ENCODE measurements at places on chromosomes 7 and 10.

DNA sequence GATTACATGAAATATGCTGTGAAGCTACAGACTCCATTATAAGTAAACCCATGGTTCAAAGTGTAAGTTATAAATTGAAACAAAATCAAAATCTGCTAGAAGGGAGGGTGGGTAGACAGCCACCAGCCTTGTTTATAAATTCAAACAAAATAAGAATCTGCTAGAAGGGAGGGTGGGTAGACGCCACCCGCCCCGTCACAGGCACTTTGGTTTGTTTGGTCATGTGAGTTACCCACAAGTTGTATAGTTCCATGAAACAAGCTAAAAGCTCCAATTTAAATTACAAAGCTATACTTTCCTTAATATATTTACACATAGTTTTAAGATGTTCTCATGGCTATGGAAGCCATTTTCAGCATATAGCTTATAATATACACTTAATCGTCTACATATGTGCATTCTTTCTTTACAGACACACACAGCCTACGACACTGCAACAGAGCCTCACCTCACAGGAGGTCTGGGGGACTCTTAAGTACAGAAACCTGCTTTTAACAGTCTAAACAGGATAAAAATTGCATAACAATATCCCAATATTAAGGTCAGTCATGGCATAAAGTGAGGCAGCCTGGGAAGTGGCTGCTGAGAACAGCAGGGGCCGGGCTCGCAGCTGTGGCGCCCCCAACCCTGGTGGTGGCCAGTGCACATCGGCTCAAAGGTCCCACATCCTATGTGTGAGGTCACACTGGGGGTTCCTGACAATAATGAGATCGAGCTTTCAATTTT, 28.1 kb upstream of the NCAPG2 start:
- DNase-seq, result no peak

DNA sequence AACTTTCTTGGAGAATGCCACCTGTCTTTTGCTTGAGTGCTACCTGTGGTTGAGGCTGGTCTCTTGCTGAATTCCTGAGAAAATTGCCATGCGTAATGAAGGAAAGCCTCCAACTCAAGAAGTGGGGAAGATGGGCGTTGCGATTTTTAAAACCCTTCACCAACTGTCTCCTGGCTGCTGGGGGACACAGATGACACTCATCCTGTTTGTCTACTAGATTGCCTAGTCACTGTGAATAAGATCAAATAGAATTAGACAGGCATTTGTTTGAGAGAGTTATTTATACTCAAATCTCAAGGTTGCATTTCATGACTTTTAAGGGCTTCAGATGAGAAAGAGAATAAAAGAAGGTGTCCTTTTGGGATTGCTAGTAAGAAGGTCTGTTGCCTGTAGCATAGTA, 84.3 kb upstream of the MTPN start:
- no peak for DNase-seq

GRCh38 chr10:128173386-128173785, 47.2 kb upstream of the MKI67 start:
- no peak for DNase-seq

DNA sequence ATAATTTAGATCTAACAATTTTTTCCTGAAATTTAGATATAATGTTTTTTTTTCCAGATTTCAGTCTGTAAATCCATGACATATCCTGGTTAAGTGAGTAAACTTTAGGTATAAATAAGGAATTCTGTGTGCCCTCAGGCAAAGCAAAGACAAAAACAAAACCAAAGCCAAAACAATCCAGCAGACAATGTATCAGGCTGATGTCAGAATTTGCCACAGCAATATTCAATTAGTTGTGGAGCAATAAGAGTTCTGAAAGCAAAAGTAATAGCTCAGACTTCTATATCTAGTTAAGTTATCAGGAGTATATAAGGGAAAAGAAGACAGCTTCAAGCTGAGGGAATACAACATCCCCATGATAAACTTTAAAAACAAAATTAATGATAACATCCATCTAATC, 82.0 kb downstream of the MKX start:
- DNase-seq, result no peak

GRCh38 chr7:42100156-42100508, 136.9 kb downstream of the GLI3 start:
- no peak for DNase-seq

DNA sequence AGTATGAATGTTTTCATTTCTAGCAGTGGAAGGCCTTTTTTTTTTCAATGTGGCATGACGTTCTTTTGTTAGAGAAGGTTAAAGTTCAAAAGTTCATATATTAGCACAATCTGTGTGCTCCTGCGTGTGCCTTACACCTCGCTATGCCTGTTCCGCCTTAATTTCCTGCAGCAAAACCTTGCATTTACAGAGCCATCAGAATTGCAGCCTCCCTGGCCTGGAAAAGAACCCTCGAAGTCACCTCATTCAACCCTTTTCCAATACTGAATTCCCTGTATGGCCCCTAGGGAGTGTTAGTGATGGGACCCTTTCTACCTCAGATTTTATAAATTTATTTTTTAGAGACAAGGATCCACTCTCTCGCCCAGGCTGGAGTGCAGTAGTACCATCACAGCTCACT, 103.5 kb upstream of the ZNF438 start:
- no peak for DNase-seq

DNA sequence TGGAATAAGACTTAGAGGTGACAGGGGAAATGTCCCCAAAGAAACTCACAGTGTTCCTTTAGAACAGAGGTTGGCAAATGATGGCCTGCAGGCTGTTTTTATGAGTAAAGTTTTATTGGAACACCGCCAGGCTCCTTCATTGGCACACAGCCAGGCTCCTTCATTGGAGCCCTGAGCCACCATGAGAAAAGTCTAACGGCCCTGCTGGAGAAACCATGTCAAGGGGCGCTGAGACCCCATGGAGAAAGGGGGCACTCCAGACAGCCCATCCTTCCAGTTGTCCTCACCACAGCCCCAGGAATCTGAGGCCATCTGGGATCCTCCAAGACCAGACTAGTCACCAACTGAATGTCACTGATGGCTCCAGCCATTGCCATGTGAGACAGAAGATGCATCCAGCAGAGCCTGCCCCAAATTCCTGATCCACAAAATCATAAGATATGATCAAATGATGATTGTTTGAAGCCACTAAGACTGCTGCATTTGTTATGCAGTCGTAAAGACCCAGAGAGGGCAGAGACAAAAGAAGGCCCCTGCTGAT, 88.2 kb upstream of the GPR26 start:
- DNase-seq, result no peak

- DNase-seq, result no peak
Observed at GRCh38 chr10:28769091-28769604, 91.8 kb downstream of the BAMBI start.

DNA sequence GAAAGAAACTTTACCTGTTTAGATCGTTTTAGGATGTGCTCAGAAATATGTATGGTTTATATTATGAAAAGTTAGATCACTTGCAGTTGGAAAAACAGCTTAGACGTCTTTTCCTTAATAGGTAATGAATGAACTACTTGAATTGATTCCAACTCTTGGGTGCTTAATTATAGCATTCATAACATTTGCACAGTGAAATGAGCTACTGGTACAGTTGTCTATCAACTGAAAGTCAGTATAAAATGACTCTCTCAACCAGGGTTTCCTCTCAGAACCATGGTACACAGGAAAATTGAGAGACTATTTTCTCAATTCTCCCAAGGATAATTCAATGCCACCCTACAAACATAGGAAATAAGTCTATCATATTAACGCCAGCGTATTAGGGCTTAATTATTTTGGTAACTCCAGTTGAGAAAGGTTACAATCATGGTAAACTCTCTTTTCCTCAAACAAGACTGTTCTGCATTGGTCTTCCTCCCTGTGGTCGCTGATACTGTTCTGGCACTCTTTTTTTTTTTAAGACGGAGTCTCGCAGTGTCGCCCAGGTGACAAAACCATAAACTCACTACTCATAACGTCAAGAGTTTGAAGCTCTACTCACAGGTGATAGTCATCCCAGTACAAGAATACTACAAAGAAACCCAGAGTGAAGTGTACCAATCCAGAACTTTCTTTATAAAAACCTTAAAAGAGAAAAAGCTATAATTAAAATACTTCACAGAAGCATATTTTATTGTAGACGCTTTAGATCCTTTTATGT, 2.0 kb downstream of the ANLN start:
- DNase-seq, result no peak

DNA sequence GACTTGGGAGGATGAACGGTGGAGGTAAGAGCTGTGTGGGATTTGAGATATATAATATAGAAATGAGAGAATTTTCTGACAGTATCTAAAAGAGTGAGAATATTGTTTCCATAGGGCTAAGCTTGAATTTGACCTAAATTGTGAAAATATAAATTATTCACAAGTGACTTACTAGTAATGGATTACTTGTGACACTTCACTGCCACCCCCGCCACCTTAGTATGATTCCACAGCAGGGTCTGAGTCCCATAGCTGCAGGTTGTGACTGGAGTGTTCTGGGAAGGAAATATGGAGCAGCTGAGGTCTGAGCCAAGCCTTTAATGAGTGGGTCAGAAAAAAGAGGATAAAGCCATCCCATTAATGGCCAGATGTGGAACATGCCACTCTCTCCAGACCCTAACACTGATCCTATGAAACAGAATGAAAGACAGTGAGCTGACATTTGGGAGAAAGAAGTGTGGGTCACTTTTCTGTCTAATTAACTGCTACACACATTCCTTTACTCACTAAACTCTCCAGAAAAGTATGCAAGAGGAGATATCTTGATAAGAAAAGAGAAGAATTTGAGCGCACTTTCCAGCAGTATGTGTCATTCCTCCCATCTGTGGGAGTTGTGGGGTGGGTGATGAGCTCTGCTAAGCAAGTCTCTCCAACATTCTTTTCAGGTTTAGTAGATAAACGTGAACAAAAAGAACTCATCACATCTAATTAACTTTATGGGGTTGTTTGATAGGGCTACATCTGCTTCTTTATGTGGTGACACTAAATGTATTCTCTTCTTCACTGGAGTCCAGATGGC, 1193.4 kb downstream of the SORCS3 start:
- DNase-seq, result no peak

DNA sequence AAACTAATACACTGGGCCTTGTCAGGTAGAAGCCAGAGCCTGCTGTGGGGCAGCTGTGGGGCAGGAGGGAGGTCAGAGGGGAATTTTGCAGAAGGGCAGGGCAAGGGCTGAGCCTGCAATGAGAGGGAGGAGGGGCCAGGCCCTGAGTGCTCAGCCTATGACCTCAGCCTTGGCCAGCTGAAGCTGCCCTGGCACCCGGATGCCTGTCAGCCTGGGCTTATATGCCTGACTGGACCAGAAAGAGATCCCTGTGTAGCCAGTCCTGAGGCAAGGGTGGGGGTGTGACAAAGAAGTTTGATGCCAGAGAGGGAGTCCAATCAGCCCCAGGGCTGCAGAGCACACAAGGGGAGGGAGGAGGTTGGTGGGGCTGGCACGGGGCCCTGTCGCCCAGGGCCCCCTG, 22.3 kb upstream of the PRRT4 start:
- DNase-seq, result no peak

DNA sequence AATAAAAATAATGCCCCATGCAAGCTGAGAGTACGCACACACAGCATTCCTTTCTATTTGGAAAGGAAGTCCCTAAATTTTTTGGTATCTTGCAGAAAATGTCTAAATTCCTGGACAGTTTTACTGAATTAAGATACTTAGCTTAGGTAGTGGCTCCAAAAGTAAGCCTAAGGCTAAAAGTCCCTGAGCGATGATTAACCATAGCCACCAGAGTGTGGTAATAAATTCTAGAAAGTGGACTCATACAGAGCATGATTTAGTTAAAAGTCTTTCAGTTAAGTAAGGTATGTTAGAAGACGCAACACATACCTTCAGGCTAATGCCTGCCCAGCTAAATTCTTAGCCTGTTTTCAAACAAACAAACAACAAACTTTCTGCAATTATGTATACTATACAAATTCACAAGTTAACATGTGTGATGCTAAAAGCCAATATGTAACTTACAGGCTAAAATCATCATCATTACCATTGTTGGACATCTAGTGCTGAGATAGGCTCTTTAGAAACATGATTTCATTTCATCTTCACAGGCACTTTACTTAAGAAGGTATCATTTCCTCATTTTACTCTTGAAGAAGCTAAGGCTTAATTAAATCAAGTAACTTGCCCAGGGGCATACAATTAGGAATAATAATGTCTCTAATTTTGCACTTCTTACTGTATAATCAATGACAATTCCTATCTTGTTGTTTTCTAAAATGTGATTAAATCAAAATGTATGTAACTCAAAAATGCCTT, 261.4 kb upstream of the YAE1 start:
- no peak for DNase-seq

DNA sequence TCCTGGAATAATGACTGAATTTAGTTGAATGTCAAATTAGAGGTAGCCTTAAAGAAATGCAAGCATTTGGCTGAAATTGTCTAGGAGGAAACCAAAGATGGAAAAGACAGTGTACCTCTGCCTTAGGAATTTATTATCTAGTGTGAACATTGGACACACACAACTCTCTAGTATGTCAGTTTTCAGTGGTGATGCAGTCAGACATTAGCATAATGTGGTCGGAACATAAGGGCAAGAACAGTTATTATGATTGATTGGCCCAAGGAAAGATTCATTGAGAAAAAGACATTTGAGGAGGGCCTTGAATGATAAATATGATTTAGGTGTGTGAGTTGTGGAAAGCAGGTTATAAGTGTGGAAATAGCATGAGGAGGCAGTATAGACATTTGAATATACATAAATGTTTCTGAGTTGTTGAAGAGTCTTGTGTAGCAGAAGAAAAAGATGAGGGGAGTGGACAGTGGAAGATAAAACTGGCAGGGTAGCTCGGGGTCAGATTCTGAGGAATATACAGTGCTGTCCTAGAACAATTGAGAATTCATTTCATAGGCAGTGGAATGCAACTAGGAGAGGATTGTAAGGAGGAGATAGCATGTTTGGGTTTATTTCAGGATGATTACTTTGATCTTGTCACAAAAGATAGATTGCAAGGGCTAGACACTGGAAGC, 414.7 kb downstream of the SUGCT start:
- no peak for DNase-seq

DNA sequence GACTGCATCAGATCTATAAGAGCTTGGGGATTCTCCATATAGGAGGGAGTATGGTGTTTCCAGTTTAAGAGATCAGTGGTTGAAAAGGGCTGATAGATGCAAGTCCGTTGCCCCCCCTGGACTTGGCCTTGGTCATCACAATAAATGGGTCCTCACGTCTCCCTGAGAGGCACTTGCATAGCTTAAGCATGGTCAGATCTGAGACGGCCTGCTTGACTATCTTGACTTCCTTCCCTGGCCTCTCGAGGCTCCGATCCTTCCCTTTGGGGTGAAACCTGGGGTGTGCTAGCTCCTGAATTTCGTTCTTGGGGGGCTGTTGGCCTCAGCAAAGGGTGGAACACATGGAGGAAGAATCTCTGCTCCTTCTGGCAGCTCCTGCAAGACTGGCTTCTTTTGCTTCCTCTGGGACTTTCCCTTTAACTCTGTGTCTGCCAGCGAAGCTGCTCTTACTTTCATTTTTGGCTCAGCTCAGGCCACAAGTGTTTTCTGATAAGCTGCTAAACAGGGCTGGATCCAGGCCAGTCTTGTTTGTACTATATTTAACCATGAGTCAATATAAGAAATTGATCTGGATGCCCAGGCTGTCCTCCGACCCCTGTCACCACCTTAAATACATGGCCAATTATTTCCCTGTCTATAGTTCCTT, 11.2 kb upstream of the ZNF485 start:
- no peak for DNase-seq
